ENCODE measurements at places on chromosomes 4 and X.

GRCh38 chr4:71992571-71993312 lies 39.1 kb upstream of the NPFFR2 start:
- no peak for DNase-seq

- DNase-seq: no peak
Measured at GRCh38 chrX:120671963-120672362, 42.1 kb upstream of the C1GALT1C1 start.

- no peak for DNase-seq
Measured at GRCh38 chr4:18419780-18420179, 398.2 kb upstream of the LCORL start.

DNA sequence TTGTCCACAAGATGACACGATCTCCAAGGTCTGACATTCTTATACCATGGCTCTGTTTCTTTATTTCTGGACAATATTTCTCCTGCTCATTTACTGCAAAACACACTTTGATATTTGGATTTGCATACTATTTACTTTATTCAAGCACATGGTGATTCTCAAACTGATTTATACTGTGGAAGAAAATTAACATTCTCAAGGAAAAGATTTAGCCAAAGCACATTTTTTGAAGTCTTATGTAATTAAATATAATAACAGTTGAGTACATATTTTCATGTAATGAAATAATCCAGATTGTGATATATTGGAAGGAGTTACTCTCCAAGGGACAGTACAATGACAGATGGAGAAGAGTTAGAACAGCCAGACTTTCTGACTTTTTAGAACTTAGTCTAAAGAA lies 155.8 kb upstream of the CT83 start:
- no peak for DNase-seq

DNA sequence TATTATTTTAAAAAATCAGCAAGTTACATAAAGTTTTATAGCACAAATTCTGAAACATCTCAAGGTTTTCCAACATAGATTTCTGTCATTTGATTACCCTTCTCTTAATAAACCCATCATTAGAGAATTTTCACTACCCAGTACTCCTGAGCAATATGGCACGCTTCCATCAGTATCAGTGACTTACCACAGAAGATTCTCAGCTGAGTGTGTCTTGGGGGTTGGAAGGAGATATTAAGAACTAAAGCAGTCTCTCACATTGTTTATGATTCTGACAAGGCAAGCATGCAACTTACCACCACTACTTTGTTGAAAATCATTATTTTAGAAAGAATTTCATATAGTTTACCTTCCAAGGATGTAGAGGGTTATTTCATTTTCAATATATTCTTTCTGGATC lies 67.7 kb downstream of the INPP4B start:
- no peak for DNase-seq

GRCh38 chr4:40681600-40681999 lies 51.9 kb upstream of the RBM47 start:
- no peak for DNase-seq

- DNase-seq: no peak
Measured at GRCh38 chr4:3484057-3484973, 21.2 kb downstream of the DOK7 start.

DNA sequence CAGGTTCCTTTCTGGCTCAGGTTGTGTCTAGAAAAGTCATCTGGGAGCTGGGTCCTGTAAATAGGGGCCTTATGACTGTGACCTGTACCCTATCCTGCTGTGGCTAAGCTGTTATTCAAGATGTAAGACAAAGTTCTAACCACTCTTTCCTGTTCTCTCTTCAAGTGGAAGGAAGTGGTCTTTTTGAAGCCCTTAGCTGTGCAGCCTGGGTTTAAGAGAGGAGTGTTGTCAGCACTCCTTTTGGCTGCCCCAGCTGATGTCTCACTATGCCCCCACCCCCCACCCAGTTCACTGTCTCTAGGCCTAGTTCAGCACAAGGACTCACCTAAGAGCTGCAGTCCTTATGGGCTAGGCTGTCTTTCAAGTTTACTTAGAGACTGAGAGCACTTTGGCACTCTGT lies 1069.5 kb downstream of the FAM133A start:
- DNase-seq: peak; percentile 24

DNA sequence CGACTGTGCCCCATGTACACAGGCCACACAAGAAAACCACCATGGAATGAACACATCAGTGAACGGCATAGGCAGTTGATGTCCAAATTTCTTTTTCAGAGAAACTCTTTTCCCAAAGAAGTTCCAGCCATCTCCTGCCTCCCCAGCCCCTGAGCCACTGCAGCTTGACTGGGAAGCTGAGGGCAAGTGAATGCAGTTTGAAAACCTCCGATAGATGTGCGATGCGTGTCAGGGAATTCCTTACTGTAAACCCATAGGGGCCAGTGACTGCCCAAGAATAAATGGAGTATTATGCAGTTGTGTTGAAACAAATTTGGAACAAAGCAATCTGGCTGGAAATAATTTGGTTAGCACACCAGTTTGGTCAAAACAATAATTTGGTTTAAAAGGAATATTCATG lies 72.1 kb downstream of the ENPP6 start:
- no peak for DNase-seq

GRCh38 chr4:82601242-82602015 lies 39.6 kb upstream of the TMEM150C start:
- no peak for DNase-seq

GRCh38 chr4:98801259-98801725 lies 127.6 kb downstream of the EIF4E start:
- DNase-seq: peak; percentile 7

DNA sequence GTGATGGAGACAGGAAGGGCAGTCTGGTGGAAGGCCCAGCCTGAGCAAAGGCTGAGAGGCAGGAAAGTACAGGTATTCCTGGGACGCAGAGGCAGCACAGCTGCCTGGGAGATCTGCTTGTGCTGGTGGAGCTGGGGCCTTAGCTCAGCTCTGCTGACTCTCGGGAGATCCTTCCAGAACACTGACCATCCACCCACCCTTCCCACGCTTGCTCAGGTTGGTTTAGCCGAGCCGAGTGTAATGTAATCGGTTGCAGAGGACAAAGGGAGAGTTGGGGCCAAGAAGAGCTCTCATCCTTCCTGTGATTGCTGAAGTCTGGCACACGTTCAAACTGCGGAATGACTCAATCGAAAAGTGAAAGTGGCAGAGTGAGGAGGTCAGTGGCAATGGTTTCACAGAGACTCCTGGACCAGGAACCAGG lies 43.1 kb upstream of the GPR78 start:
- no peak for DNase-seq

DNA sequence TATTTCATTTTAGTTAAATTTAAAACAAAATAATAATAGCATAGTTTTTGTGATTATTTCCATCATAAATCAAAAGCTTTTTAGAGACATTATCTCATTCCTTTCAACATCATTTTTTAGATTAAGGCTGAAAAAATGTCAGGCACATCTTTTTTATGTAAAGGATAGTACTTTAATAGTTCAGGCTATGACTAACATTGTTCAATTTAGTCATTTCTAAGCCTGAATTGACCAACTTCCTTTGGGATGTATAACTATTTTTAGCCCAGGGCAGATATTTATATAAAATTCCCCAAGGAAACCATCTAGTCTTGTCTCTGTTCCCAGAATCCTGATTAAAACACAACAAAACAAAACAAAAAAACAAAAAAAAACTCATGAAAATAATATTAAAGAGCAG lies 145.6 kb upstream of the PCDH18 start:
- DNase-seq: no peak

DNA sequence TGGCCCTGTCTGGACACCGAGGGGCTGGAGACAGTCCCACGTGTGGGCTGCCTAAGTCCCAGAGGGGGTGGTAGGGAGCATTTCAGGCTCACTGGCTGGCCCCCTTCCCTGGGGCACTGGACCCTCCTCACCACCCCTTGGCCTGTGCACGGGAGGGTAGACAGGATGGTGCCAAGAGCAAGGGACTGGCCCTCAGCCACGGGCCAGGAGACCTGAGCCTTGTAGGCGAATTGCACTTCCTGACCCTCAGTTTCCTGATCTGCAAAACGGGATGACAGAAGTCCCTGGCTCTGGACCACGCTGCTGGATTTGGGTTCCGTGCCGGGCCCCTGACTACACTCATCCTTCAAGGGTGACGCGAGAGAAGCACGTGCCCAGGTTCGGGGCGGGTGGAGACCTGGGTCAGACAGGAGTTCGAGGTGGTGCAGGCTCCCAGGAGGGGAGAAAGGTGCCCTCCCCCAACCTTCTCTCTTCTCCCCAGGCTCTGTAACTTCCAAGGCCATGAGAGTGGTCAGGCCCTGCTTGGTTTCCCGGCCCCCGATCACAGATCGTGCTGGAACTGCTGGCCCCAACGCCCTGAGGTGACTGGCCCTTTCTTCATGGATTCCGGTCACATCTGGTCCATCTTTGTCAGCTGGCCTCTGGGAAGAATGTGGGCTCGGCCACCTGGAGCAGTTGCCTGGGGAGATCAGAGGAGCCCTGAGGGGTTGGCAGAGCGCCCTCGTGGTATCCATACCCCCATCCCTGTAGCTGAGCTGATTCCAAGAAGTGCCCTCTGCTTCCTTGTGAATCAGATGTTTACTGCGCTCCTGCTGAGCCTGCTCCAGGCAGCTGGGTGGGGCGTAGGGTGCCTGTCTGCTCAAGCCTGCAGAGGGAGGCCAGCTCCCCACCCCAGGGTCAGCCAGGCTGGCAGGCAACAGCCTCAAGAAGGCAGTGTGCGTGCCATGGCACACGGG lies 3.3 kb downstream of the SH3BP2 start:
- DNase-seq: peak; percentile 57

DNA sequence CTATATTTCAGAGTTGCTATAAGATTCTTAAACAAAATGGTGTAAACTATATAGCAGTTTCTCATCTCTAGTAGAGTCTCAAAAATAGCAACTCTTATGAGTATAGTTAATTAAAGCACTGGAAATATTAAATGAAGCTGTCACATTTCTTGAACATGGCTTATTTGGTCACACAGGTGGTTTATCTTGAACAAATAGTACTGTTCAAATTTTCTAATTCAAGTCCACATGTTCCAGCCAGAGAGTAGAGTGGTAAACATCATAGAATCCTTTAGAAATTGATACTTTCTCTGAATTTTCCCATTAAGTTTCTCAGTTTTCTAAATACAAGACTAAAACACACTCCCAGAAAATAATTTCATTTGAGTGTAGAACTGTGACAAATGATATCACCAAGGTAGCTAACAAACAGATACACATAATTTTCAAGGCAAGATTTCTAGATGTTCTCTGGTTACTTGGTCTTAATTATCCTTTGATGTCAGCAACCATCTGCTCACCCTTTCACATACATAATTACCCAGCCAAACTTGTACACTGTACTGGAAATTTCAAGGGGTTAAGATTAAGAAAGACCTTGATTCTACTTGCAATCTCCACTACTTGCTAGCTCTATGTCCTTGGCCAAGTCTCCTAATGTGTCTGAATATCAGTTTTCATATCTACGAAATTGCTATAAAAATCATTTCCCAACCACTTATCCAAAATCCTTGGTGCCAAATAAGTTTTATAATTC lies 24.3 kb upstream of the PAK3 start:
- DNase-seq: no peak

GRCh38 chr4:5192271-5192670 lies 141.0 kb downstream of the STK32B start:
- no peak for DNase-seq

DNA sequence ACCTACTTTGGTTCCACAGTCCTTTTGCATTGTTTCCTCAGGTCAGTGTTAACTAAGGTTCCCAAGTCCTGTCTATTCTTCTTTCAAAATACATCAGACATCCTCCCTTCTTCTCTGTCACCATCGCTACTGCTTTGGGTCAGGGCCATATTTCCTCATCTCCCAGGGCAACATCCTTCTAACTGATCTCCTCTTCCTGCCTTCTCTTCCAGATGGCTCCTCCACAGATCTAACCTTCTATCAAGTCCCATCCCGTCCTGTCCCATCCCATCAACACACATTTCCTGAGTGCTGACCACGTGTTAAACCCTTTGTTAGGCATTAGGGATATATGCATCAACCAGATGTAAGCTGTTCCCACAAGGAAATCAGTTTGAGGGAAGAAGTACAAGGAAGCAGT lies 25.9 kb downstream of the PLAC1 start:
- no peak for DNase-seq

Measured in hematopoietic multipotent progenitor cell treated with erythropoietin and hydrocortisone succinate and interleukin-3 and kit ligand, for 6 days (in vitro differentiated cells).